CMK (cell line): ENCODE measurements at places on chromosomes 11 and 22.

GRCh38 chr22:22344430-22344829 lies 99.8 kb downstream of the VPREB1 start:
- DNase-seq: no peak

DNA sequence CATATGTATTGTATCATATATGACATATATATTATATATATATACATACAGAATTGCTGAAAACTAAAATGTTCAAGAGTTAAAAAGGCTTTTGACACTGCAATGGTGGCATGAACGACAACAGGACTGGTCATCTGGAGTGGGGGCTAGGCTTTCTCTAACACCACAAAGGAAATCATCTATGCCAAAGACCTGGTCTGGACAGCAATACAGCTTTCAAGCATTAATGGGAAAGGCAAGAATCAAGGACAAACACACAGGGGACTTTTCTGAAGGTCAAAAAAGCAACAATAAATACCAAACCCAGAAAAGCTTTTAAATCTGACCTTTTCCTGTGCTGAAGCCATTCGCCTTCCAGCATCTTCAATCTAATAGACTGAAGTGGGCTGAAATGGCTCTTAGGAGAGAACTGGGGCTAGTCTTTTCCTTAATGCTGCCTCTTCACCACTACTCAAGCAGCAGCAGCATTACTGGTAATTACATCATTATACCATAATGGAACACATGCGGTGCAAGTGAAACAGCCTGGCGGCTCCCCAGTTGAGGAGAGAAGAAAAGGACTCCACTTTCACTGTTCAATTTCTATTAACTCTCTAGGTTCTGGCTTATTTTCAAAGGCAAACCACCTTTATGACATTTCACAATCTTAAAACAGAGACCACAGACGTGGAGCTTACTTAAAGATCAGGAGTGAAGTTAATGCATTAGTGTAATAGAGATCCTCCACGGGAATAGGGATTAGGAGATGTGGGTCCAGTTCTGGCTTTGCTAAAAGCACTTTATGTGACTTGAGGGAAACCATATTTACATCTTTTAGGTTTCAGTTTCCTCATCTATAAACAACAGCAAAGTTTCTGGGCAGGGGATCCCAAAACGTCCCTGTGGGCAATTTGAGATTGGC lies 63.0 kb downstream of the GAB2 start:
- DNase-seq: no peak

DNA sequence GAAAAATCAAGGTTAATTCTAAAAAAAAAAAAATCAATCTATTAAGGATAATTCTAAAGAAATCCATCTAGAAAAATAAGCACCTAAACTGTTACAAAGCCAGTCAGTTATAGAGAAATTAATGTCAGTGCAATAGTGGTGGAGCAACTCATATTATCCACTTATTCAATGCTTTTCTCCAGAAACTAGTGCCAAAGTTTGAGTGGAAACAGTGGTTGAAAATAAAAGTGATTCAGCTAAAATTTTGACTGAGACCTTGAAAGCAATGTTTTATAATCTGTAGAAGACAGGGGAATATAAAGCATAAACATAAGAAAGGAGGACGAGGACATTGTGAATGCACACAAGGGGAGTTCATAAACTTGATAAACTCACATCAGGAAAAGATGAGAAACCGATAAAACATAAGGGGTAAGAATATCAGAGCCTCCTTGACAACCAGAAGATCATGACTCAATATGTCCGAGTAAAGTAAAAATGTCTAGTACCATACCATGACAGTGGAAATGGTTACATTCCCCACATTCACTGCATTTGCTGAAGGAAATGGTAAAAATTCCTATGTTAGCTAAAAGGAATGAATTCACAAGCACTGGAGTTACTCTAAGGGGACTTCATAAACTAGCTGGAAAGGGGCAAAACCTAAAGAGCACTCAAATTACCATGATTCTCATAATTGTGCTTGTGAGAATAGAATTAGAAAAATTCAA lies 58.7 kb upstream of the SLC5A12 start:
- no peak for DNase-seq

- DNase-seq: no peak
Observed at GRCh38 chr11:2136209-2136951, 2.8 kb downstream of the IGF2 start.

GRCh38 chr22:37192741-37193140 lies 4.7 kb upstream of the C1QTNF6 start:
- DNase-seq: no peak

GRCh38 chr22:50061141-50061823 lies 3.2 kb upstream of the TTLL8 start:
- DNase-seq: no peak

GRCh38 chr11:134515081-134515960 lies 103.3 kb upstream of the B3GAT1 start:
- no peak for DNase-seq

DNA sequence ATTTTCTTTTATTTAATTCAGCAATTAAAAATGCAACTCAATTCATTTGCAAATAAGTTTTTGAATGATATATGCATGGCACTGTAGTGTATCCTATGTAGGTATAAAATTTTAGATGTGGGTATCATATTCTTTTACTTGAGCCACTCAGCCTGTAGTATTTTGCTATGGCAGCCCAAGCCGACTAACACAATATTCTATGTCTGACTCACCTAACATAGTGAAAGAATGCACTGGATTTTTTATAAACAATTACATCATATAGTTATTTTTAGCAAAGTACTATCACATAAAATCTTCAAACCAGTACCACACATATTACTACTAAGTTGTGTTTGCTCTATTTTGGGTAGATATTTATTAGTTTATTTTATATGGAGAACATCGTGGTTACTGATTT lies 21.9 kb upstream of the GRIA4 start:
- no peak for DNase-seq

DNA sequence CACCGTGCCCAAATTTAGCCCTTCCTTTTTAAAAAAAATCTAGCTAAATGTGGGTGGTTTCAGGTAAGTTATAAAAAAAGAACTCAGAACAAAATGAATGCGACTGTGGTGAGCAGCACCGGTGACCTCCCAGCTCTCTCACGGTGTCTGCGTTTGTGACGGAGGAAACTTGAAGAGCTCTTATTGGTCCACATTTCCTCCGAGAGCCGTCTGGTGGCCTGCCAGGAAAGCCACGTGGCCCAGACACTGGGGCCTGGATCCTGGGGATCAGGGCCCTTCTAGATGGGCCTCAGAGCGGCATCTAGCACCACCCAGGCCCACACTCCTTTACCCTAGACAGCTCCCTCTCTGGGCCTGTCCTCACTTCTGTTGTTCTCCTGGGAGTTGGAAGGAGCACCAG lies 39.5 kb downstream of the B3GAT1 start:
- no peak for DNase-seq

DNA sequence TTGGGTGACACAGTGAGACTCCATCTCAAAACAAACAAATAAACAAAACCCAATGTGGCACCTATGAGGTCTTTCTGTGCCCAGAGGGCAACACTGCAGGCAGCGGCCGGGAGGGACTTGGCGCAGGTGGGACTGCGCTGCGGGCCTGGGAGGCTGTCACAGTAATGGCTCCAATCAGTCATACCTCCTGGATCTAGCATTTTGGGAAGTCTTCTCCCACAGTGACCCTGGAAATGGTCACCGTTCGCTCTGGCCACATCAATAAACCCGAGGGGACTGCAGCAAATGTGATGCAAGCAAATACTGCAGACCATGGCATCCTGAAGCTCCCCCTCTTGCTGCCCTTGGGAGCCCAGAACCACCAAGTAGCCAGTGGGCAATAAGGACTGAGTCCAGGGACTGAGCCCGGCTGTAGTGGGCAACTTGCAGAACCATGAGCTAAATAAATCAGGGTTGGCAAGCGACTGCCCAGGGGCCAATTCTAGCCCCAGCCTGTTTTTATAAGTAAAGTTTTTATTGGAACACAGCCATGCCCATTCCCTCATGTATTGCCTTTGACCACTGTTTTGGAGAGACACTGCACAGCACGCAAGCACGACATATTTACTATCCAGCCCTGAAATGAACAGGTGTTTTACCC lies 15.4 kb downstream of the SHANK2 start:
- DNase-seq: no peak

DNA sequence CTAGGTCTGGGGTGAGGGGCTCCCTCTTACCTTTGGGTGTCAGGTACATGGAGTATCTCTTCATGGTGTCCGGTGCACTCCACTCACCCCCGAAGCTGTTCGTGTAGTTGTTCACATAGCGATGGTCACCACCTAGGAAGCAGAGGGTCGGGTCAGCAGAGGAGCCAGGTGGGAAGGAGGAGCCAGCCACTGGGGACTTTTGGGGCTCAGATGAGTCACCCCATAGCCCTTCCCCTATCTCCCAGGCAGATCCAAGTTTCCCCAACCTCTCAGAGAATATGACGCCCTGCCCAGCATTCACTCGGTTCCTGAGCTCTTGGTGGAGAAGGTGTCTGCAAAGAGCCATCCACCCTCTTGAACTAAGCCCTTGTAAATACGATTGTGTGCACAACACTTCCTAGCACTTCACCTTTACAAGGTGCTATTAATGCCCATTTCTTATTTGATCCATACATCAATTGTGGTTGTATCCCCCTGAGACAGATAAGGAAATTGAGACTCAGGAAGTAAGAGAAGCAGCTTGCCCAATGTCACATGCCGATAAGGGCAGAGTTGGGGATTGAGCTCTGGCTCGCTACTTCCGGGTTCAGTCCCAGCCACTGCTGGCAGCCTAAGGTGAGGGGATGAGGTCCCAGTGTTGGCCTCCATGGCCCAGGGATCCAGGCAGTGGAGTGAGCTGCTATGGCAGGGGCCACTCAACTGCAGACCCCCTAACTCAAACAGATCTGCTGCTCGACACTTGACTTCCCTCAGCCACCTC lies 14.8 kb downstream of the TRIM29 start:
- DNase-seq: peak; percentile 65

- no peak for DNase-seq
Observed at GRCh38 chr11:76462317-76462716, 17.5 kb downstream of the EMSY start.

GRCh38 chr11:65420979-65421793 lies 1.4 kb upstream of the NEAT1 start:
- DNase-seq: peak; percentile 86
